ENCODE measurements at places on chromosomes 3 and 15.

- DNase-seq: no peak
Measured at GRCh38 chr15:82901114-82901805, 51.3 kb downstream of the HOMER2 start.

GRCh38 chr15:33149919-33150318 is 44.6 kb downstream of the FMN1 start:
- no peak for DNase-seq

- DNase-seq: no peak
Measured at GRCh38 chr3:42163622-42164244, 72.6 kb downstream of the TRAK1 start.

GRCh38 chr3:100047455-100048141 is 66.7 kb downstream of the FILIP1L start:
- DNase-seq: peak; percentile 75

DNA sequence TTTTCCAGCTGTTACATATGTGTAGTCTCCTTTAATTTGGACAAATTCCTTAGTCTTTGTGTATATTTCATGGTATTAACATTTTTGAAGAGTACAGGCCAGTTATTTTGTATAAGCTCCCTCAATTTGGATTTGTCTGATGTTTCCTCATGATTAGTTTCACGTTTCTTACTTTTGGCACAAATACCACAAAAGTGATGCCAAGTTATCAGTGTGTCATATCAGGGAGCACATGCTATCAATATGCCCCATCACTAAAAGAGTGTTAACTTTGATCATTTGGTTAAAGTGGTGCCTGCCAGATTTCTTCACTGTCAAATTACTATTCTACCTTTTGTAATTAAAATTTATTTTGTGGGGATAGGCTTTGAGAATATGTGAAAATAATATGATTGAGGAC is 14.6 kb downstream of the PCNP start:
- no peak for DNase-seq

- no peak for DNase-seq
Measured at GRCh38 chr15:90219421-90220141, 14.2 kb downstream of the CIB1 start.

- DNase-seq: no peak
Measured at GRCh38 chr3:141737093-141737492, 1.0 kb upstream of the RNF7 start.
